H54 (cell line): ENCODE measurements at places on chromosomes 4 and X.
A peak's percentile ranks its signal among the peaks of the same experiment; 100 is the strongest.

DNA sequence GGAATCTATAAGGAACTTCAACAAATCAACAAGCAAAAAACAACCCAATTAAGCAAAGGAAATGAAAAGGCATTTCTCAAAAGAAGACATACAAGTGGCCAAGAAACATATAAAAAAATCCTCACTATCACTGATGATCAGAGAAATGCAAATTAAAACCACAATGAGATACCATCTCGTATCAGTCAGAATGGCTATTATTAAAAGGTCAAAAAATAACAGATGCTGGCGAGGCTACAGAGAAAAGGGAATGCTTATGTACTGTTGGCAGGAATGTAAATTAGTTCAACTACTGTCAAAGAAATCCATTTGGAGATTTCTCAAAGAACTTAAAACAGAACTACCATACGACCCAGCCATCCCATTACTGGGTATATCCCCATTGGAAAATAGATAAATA is 292.4 kb upstream of the FAT1 start:
- no peak for DNase-seq

GRCh38 chrX:53249408-53250042 is 24.5 kb upstream of the KDM5C start:
- DNase-seq: no peak

DNA sequence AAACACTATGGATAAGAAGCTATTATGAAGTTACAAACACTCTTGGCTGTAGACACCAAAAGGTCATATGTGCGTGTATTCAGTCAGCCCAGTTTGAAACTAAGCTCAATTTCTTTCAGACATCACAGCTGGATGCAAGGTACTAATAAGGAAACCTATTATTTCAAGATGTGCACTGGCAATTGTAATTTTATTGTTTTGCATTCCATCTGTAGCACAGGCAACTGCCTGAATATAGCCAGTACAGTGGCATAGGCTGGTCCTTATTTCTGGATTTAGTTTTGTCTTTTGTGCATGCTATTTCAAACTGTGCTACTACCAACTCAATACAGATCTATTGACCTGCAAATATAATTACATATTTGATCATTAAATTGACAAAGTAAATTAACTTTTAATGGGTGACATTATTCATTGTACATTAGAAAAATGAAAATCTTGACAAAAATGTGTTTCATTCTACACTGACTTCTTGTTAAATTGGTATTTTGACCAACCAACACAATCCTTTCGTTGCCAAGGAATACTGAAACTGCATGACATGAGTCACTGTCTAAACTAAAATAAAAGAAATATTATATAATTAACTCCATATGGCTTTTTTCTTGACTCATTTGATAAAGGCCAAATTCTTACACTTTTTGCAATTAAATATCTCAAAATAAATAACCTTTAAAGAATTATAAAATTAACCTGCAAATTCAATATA is 594.3 kb upstream of the ADGRL3 start:
- DNase-seq: no peak

GRCh38 chr4:83110970-83111750 is 3.4 kb downstream of the PLAC8 start:
- DNase-seq: no peak

GRCh38 chrX:45143455-45143854 is 57.2 kb downstream of the DIPK2B start:
- no peak for DNase-seq

- DNase-seq: no peak
Measured at GRCh38 chr4:147518846-147519767, 38.2 kb downstream of the EDNRA start.

DNA sequence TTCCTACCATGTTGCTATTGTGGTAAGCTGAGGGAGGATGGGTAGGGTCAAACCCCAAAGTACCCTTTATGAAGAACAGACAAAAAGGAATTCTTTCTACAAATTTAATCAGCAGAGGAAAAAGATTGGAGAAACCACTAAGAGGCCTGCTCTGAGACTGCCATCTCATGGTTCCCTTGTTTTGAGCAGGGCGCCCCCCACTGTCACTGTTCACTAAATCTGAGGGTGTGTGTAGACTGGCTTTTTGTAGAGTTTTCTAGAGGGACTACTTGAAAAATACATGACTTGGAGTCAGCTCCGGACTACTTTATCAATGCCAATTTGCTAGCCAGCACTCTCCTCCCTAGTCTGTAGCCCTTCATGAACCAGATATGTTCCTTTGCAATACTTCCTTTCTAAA is 324.8 kb downstream of the FRMPD4 start:
- no peak for DNase-seq

- no peak for DNase-seq
Measured at GRCh38 chr4:103982454-103982853, 262.7 kb upstream of the TACR3 start.

GRCh38 chr4:81549984-81550383 is 78.3 kb upstream of the RASGEF1B start:
- DNase-seq: no peak

- no peak for DNase-seq
Measured at GRCh38 chr4:173535957-173536356, 5.9 kb upstream of the HAND2 start.

GRCh38 chrX:121216641-121217374 is 169.4 kb downstream of the GLUD2 start:
- no peak for DNase-seq

DNA sequence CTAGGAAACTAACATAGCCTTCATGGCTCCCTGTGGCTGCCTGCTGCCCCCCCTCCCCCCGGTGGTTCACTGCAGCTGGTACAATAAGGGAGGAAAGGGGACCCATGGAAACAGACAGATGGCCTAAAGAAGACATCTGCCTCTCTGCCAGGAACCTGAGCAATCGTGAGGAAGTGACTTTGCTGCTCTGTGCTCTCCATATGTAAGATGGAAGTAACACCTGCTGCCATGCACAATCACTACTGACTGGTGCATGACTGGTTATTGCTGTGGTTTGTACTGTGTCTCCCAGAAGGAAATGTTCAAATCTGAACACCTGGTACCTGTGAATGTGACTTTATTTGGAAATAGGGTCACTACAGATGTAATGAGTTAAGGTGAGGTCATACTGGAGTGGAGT is 43.6 kb downstream of the CD99L2 start:
- DNase-seq: no peak

GRCh38 chrX:44747317-44747716 is 96.5 kb upstream of the DUSP21 start:
- no peak for DNase-seq

GRCh38 chr4:163378661-163379060 is 35.0 kb downstream of the NPY5R start:
- DNase-seq: no peak

- DNase-seq: no peak
Measured at GRCh38 chrX:72540318-72540717, 32.3 kb downstream of the HDAC8 start.

DNA sequence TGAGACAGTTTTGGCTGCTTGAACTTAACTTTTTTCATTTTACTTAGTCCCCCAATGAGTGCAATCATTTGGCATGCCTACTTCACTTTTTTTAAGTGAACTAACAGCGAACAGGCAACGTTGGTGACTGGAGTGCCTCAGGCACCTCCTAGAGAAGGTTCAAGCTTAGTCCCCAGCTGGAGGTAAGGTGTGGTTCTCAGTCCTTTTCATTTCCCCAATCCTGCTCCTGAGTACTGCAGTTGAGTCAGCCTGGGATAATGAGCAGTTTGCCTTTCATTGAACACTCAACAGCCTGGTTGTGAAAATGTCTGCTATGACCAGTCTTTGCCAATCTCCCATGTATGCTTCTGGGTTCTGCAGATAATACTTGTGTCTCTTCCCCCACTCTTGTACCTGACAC is 109.5 kb downstream of the CDKL5 start:
- no peak for DNase-seq

DNA sequence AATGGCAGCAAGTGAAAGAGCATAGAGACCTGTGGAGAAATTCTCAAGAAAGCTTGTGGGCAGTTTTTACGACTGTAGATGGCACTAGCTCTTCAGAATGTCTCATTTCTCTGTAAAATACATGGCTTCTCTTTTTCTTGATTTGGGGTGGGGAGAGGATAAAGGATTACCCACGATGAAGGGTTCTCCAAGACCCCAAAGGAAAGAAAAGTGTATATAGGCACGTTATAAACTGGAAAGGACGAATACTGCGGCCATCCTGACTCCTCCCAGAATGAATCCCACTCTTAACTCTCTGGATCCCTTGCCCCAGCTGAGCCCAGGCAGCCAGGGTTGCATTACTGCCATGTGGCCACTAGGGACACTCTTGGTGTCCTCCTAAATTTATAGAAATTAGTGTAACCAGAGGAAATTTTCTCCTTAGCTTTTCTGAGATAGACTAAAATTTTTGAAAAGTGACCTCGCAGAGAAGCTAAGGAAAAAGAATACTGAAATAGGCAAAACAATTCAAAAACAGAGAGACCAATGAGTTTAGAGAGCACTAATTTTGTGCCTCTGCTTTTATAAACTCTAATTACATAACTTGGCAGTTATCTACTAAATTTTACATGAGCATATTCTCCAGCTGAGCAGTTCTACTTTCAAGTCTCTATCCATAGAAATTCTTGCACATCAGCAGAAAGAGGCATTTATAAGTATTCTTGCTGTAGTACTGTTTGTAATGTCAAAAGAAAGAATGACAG is 37.8 kb upstream of the PCDH19 start:
- DNase-seq: peak; percentile 26

DNA sequence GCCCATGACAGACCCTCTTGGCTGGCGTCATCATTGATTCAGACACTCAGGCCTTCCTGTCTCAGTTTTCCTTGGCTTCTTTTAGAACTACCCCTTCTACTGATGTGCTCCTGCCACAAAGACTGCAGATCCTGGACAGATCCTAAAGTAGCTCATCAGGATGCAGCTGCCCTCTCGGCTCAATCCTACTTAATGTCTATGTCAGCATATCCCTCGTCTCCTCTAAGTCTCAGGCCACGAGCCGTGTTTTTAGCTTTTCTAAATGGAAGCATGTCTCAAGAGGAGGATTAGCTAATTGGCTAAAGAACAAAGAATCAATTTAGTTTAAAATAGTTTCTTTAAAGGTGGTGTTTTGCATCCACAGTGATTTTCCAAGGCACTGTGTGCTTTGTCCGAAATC is 447.7 kb downstream of the STIM2 start:
- no peak for DNase-seq

DNA sequence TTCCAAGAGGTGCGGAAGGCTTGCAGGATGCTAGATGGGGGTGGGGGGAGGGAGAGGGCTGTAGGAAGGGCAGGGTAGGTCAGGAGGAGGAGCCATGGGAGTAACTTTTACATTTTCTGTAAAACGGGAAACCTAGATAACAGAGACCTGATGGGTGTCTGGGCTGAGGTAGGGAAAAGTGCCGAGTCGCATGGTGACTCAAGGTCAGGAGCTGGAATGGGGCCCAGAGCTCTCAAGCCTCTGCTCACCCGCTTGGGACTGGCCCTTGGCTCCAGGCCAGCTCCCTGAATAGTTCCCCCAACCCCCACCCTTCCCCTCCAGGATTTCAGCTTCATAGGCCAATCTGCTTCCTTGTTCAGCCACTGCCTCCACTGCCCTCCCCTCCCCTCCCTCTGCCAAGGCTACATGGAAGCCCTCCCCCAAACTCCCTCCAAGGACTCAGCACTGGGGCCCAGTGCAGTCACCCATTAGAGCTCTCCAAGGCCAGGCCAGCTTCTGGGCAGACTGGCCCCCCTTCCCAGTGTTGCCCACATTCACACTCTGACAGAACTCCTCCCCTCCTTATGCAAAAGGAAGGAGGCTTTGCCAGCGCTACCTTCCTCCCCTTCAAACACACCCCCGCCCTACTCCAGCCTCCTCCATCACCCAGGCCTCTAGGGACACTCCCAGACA is 43.6 kb downstream of the TSC22D3 start:
- peak; percentile 59 for DNase-seq

GRCh38 chr4:7150036-7150635 is 42.2 kb upstream of the SORCS2 start:
- DNase-seq: no peak

- DNase-seq: no peak
Measured at GRCh38 chr4:7850489-7850888, 89.2 kb downstream of the AFAP1 start.

DNA sequence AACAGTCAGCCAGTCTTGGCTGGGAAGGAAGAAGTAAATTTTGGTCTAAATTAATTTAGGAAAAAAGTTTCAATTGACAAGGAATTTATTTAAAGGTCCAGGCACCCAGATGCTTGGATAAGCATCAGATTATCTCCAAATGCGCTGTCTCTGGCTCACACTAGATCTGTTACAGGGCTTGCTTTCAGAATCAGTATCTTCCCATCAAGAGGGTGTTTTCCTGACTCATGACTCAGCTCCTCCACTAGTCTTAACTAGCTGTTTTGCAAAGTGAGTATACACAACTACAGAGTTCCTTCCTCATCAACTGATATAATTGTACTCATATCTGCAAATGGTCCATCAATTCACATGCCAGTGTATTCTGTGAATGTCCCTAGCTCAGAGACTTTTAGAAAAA is 482.1 kb upstream of the CPEB2 start:
- DNase-seq: no peak

DNA sequence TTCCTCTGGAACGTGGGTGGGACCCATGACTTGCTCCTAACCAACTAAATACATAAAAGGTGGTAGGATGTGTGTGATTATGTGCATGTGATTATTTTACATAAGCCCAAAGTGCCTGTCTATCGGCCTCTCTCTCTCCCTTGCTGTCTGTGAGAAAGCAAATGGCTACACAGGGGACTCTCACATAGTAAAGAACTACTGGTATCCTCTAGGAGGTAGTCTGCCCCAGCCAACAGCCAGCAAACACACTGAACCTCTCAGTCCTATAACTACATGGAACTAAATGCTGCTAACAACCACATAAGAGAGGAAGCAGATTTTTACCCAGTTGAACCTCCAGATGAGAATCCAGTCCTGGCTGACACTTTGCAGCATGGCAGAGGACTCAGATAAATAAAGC is 1249.4 kb downstream of the ADGRL3 start:
- DNase-seq: no peak

- DNase-seq: no peak
Measured at GRCh38 chrX:38277802-38278201, 49.5 kb downstream of the RPGR start.

DNA sequence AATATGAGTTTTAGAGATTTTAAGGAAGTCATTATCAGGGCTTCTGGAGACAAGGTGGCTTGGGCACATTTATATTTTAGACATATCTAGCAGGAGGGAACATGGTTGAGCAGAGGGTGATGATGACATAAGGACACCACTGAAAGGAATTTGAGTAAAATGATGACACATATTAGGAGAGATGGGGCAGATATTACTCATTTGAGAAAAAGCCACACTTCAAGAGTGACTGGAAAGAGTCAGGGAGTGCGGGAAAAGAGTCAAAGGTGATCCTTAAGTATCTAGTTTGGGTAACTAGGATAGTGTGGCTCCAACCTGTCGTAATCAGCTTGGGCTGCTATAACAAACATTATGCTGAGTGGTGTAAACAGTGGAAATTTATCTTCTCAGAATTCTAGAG is 377.7 kb downstream of the PACRGL start:
- DNase-seq: no peak

DNA sequence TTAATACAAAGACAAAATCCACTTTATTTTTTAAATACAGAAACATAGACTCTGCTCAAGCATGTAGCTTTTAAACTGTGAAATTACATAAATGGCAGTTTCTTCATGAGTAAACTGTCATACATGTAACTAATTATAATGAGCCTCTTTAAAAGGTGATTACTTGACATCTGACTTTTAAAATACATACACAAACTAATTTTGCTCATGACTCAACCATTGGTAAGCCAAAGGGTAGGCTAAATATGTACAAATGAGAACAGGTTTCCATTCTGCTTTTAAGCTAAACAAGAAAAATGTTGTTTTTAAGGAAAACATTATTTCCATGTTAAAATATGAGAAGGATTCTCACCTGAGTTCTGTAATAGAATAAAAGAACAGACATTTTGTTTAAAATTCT is 27.9 kb downstream of the CAMK2D start:
- no peak for DNase-seq

GRCh38 chr4:147760695-147761094 is 28.8 kb downstream of the ARHGAP10 start:
- DNase-seq: no peak
